ENCODE measurements at places on chromosomes 5 and 9. TPM values are rescaled to one million over a fixed set of nuclear protein-coding genes. Genes with fewer than 3 reads are reported as not detected.

DNA sequence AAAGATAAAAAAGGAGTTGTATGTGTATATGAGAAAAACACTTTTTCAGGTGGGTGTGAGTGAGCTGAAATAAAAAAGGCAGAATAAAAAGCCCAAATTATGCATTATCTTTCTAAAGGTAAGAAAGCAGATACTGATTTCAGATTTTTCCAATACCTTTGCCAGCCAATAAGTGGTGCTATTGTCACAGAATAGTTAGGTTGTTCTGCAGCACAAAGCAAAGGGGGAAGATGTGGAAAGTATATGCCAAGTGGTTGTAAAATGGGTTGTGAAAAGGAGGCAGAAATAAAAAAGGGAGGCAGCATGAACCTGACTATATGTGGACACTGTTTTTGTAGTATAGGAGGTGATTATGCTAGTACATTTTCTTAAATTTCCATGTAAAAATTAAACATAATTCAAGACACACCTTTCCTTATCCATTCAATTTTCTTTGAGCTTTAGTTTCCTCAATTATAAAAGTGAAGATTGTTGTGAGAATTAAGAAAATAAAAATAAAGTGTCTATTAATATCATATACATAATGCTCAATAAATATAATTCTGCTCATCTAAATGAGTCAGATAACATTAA, 106.7 kb downstream of the SMIM15 start:
- no peaks in the 10 kb centered on the region for H3K27me3 ChIP-seq
- H3K27ac ChIP-seq: no peak overlapping the region
- no peak for DNase-seq
- H3K4me3 ChIP-seq: no peak overlapping the region
- H3K36me3 ChIP-seq: no peaks in the 10 kb centered on the region

The ZNF474 gene
- total RNA-seq: 0.29 TPM

The PDLIM4 gene
- 3.1 TPM for total RNA-seq

GRCh38 chr5:77748160-77748559, 28.0 kb downstream of the TBCA start:
- DNase-seq: no peak
- no peaks in the 10 kb centered on the region for H3K36me3 ChIP-seq
- peaks cover 5% of the 10 kb centered on the region for H3K4me1 ChIP-seq
- no peak overlapping the region for H3K4me3 ChIP-seq

The IRX2 gene
- 0.25 TPM for total RNA-seq

GRCh38 chr5:89187268-89187667, 304.3 kb upstream of the MEF2C start:
- no peaks in the 10 kb centered on the region for H3K27me3 ChIP-seq
- no peak for DNase-seq
- no peak overlapping the region for H3K27ac ChIP-seq
- no peaks in the 10 kb centered on the region for H3K4me1 ChIP-seq

DNA sequence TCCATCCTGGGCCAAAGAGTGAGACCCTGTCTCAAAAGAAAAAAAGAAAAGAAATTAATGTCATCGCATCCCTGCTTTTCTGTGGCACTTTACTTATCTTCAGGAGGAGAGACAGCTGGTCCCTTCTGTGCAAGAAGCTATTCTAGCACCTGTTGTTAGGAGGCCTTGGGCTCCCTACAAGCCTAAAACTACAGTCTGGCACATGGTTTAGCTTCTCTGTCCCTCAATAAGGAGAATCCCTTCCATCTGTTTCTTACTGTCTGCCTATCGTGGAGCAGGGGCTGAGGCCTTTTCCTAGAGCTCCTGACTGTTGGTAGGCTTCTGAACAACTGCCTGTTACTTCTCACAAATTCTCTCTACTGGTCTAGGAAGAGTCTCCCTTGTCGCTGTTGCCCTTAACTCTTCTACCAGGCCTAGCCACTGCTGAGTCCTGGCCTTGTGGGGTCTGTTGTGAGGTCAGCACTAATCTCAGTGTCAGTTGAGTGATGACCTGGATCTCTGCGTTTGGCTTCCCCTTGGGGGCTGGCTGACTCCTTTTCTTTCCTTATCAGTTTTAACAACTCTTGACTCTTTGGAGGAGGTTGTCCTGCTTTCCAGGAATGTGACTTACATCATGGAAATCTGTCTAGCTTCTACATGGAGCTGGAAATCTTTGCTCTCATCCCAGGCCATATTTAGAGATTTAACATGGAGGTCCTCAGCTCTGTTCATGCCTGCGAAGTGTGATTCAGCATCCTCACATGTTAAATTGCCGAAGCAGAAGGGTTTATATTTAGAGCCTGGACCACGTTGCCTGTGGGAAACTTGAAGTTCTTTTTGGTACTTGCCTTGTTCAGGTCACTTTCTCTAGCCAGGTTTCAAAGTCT, 5.7 kb upstream of the GARNL3 start:
- H3K27ac ChIP-seq: no peak overlapping the region
- H3K36me3 ChIP-seq: no peaks in the 10 kb centered on the region
- peak; percentile 28 for DNase-seq
- H3K4me3 ChIP-seq: no peak overlapping the region
- H3K27me3 ChIP-seq: no peaks in the 10 kb centered on the region
- H3K4me1 ChIP-seq: peaks cover 7% of the 10 kb centered on the region

DNA sequence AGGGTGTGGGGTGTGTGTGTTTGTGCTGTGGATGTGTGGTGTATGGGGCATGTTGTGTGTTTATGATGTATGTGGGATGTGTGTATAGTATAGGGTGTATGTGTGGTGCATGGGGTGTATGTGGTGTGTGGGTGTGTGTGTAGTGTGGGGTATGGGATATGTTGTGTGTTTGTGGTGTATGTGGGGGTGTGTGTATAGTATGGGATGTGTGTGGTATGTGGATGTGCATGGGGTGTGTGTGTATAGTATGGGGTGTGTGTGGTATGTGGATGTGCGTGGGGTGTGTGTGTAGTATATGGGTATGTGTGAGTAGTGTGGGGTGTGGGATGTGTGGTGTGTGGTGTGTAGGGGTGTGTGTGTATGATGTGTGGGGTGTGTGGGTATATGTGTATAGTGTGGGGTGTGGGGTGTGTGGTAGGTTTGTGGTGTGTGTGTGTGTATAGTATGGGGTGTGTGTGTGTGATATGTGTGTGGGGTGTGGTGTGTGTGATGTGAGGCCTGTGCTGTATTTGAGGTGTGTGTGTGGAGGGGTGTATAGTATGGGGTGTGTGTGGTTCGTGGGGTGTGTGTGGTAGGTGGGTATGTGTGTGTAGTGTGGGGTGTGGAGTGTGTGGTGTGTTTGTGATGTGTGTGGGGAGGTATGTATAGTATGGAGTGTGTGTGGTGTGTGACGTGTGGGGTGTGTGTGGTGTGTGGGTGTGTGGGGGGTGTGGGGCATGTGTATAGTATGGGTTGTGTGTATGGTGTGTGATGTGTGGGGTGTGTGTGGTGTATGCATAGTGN, 10.5 kb downstream of the ECSCR start:
- H3K36me3 ChIP-seq: no peaks in the 10 kb centered on the region
- H3K27me3 ChIP-seq: no peaks in the 10 kb centered on the region
- DNase-seq: no peak
- no peak overlapping the region for H3K27ac ChIP-seq
- H3K4me3 ChIP-seq: no peak overlapping the region

The LSM11 gene
- 4.9 TPM for total RNA-seq

The NELFB gene
- 32.9 TPM for total RNA-seq

The SPATA6L gene
- total RNA-seq: 2.9 TPM

GRCh38 chr5:90359073-90359920, 50.3 kb downstream of the CETN3 start:
- H3K36me3 ChIP-seq: no peaks in the 10 kb centered on the region
- no peak overlapping the region for H3K27ac ChIP-seq
- no peak for DNase-seq
- H3K4me3 ChIP-seq: no peak overlapping the region

DNA sequence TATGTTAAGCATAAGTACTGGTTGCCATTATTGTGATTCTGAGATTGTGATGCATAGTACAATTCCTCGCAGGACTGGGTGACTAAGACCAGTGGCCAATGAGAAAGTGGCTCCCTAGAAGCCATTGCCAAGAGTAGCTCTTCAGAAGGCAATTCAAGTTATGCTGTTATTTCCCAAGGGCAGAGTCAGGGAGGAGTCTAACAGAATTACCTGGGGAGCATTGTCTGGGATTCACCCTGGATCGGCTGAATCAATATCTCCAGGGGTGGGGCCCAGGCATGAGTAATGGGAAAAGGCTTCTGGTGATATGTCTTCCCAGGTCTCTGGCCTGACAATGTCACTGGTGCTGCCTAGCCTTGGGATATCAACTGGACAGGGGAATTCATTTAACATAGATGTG, 10.9 kb upstream of the ARHGEF28 start:
- no peaks in the 10 kb centered on the region for H3K36me3 ChIP-seq
- H3K27ac ChIP-seq: no peak overlapping the region
- peaks cover 7% of the 10 kb centered on the region for H3K4me1 ChIP-seq
- DNase-seq: no peak
- H3K27me3 ChIP-seq: no peaks in the 10 kb centered on the region

DNA sequence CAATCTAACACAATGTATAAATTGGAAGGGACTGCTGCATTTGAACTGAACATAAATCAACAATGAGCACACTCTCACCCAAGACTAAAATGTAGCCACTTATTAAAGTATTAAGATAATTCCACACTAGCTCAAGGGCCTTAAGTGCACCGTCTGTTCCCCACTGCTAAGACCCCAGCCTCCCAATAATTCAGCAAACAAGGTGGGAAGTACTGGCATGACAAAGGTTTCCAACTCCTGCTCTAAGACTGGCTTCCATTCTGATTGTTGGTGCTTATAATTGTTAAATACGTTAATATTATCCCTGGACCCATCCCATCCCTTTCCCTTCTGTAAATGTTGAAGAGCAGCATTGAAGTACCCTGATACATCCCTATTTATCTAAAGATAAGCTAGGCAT, 636.7 kb downstream of the NR2F1-AS1 start:
- H3K4me1 ChIP-seq: no peaks in the 10 kb centered on the region
- no peaks in the 10 kb centered on the region for H3K27me3 ChIP-seq
- no peak for DNase-seq
- H3K4me3 ChIP-seq: no peak overlapping the region
- no peaks in the 10 kb centered on the region for H3K36me3 ChIP-seq
- H3K27ac ChIP-seq: no peak overlapping the region

- no peak overlapping the region for H3K4me3 ChIP-seq
- DNase-seq: no peak
- no peaks in the 10 kb centered on the region for H3K36me3 ChIP-seq
- no peaks in the 10 kb centered on the region for H3K4me1 ChIP-seq
- no peak overlapping the region for H3K27ac ChIP-seq
- no peaks in the 10 kb centered on the region for H3K27me3 ChIP-seq
These were observed 452.5 kb downstream of the GADD45G start for GRCh38 chr9:90057361-90057760.

GRCh38 chr5:100803397-100803796, 99.7 kb downstream of the ST8SIA4 start:
- H3K27ac ChIP-seq: no peak overlapping the region
- DNase-seq: no peak
- H3K36me3 ChIP-seq: no peaks in the 10 kb centered on the region
- no peaks in the 10 kb centered on the region for H3K4me1 ChIP-seq
- H3K27me3 ChIP-seq: no peaks in the 10 kb centered on the region
- no peak overlapping the region for H3K4me3 ChIP-seq

- H3K36me3 ChIP-seq: no peaks in the 10 kb centered on the region
- no peak for DNase-seq
- no peak overlapping the region for H3K27ac ChIP-seq
- H3K4me3 ChIP-seq: no peak overlapping the region
- no peaks in the 10 kb centered on the region for H3K27me3 ChIP-seq
These were observed 726.1 kb upstream of the ADAMTS16 start for GRCh38 chr5:4413996-4414395.

GRCh38 chr5:75538211-75538610, 26.5 kb downstream of the POLK start:
- peaks cover 8% of the 10 kb centered on the region for H3K4me1 ChIP-seq
- no peaks in the 10 kb centered on the region for H3K27me3 ChIP-seq
- no peak overlapping the region for H3K27ac ChIP-seq
- no peak overlapping the region for H3K4me3 ChIP-seq
- no peaks in the 10 kb centered on the region for H3K36me3 ChIP-seq
- DNase-seq: no peak

GRCh38 chr5:57939771-57940170, 457.2 kb upstream of the ACTBL2 start:
- no peaks in the 10 kb centered on the region for H3K36me3 ChIP-seq
- DNase-seq: no peak
- H3K27me3 ChIP-seq: no peaks in the 10 kb centered on the region
- H3K4me3 ChIP-seq: no peak overlapping the region

The ZBTB5 gene
- total RNA-seq: 9.5 TPM

DNA sequence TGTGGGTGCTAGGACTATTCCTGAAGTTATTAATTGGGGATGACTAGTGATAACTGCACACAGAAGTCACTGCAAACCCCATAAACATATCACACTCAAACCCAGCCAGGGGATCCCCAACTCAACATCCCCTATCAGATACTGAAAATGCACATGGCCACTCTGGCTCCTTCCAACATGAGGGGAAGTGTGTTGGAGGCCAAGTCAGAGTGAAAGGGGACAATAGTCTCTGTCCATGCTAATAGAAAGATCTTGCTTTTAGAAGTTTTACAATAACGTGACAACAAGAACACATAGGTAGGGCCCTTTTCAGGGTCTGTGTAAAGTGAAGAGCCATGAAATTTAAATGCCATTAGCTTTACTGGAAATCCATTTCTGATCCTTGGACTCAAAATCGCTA, 98.8 kb upstream of the SEMA6A start:
- no peak for DNase-seq
- no peak overlapping the region for H3K4me3 ChIP-seq
- H3K27me3 ChIP-seq: no peaks in the 10 kb centered on the region
- no peaks in the 10 kb centered on the region for H3K36me3 ChIP-seq

The GMCL2 gene
- total RNA-seq: not detected

DNA sequence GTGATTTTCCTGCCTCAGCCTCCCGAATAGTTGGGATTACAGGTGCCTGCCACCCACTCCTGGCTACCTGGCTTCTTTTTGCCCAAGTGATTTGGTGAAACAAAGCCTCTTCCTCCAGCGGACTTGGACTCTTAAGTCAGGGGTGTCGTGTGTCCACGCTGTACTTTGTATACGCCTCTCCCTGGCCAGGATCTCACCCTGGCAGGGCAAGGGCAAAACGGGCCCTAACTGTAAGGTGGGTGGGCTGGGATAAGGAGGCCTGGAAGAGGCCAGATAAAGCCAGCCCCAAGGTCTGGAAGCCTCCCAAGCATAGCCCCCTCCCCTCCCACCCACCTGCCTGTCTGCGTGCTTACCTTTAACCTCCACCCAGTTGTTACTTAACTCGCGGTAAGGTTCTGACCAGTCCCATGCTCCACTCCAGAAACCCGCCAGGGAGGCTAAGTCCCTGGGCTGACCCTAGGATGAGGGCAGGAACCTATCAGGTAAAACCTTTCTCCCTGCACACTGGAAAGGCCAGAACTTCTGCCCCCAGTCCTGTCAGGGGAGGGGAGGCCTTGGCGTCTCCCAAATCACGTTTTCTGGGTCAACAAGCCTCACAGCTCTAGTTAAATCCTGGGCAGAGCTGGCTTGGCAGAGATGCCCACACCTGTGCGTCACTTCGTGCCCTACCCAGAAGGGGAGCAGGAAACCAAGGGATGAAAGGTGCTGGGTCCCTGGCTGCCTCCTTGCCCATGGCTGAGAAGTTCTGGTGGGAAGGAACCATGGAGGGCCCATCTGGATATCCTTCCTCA, 8.4 kb downstream of the CDK9 start:
- H3K4me3 ChIP-seq: no peak overlapping the region
- no peaks in the 10 kb centered on the region for H3K27me3 ChIP-seq
- peak overlapping the region; percentile 1 for H3K27ac ChIP-seq
- peak; percentile 52 for DNase-seq
- H3K36me3 ChIP-seq: peaks cover 39% of the 10 kb centered on the region

GRCh38 chr5:172843825-172844576, 9.9 kb downstream of the ERGIC1 start:
- H3K36me3 ChIP-seq: no peaks in the 10 kb centered on the region
- no peak overlapping the region for H3K27ac ChIP-seq
- DNase-seq: no peak
- H3K4me1 ChIP-seq: peaks cover 47% of the 10 kb centered on the region
- H3K4me3 ChIP-seq: no peak overlapping the region

The ALDH7A1 gene
- 64.3 TPM for total RNA-seq

The NSG2 gene
- total RNA-seq: 11.7 TPM

The AMBP gene
- not detected for total RNA-seq
